Activated CD4-positive, alpha-beta T cell treated with anti-CD3 and anti-CD28 coated beads for 1 hour (primary cell): ENCODE measurements at places on chromosomes 12 and 14.

GRCh38 chr12:43338848-43339526 is 213.0 kb downstream of the ADAMTS20 start:
- no peak for DNase-seq

GRCh38 chr12:27577688-27578087 is 53.7 kb downstream of the PPFIBP1 start:
- DNase-seq: no peak

DNA sequence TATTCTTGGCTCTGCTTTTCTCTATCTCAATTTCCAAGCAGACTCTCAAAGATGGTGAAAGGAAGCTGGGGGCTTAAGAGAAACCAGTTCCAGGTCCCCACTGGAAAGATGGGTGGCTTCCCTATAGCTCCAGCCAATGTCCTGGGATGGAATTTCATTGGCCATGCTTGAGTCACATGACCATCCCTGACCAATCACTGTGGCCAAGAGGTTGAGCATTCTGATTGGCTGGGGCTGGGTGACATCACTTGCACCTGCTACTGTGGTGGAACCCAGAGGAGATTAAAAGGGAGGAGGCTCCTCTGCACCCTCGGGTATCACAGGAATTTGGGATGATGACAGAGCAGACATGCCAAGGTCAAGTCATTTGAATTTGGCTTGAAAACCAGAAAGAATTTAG is 436.5 kb downstream of the TMEM132D start:
- DNase-seq: no peak

- DNase-seq: no peak
Observed at GRCh38 chr14:25516838-25517237, 466.9 kb upstream of the STXBP6 start.

GRCh38 chr12:17954788-17955187 is 135.2 kb downstream of the RERGL start:
- no peak for DNase-seq

- DNase-seq: no peak
Observed at GRCh38 chr12:129670256-129670920, 233.4 kb downstream of the TMEM132D start.

- no peak for DNase-seq
Observed at GRCh38 chr12:27553941-27554340, 29.9 kb downstream of the PPFIBP1 start.

GRCh38 chr14:75221797-75222196 is 45.4 kb upstream of the TMED10 start:
- DNase-seq: no peak

DNA sequence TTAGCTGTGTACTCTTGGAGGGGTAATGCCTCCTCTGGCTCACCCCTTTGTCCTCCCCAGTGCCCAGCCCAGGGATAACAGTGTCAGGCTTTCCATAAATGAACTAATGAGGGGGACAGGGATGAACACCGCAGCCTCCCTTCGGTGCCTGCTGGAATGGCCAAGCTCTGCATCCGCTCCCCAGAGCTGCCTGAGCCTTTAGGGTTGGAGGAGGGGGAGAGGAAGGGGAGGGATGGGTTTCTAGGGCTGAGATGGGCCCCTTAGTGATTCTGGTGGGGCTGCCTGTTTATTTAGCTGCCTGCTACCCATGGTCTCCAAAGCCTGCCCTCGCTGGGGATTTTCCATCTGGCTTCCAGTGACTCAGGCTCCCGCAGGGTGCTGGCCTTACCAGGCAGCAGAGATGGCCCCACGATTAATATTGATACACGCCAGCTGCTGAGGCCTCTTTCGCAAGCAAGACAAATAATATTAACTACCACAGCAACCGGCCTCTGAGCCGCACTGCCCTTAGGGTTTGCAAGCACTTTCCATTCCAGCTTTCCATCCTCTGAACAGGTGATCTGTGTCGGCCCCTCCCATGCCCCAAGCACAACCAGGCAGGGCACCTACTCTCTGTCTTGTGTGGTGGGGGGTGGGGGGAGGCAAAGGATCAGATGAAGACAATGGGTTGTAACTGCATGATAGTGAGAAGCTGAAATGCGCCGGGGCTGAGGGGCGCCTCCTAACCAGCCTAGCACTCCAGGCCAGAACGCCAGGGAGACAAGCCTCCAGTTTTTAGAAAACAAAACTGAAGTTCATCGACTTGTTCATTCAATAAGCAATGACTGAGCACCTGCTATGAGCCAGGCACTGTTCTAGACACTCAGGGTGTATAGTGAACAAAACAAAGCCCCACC is 56.7 kb downstream of the C14orf132 start:
- DNase-seq: no peak

- no peak for DNase-seq
Observed at GRCh38 chr14:106802413-106803364, 1276.3 kb downstream of the TMEM121 start.
